ENCODE measurements at places on chromosomes 7 and 10.

DNA sequence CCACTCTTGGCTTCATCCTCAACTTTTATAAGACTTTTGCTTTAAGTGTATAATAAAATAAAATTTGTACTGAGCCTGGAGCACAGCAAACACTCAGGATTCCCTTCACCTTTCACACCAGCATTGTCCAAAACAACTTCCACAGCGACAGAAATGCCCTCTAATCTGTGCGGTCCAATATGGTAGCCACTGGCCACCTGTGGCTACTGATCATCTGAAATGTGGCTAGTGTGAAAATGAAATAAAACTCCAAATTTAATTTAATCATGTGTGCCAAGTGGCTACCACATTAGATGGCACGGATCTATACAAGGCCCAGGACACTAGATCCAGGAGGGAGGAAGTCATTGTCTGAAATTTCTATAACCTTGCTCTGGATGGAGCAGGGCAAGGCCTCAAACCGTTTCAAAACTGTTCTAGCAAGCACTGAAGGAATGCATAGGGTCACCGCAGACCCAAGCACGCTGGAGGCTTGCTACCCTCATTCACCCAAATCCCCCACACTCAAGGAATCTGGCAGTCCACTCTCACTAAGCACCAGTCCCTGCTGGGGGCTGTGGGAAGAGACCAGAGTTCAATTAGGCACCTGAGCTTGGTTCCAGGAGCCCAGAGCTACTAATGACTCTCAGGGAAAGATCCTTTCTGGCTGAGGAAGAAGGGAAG is 6.3 kb upstream of the MYO1G start:
- DNase-seq, result no peak

- no peak for DNase-seq
These were observed 202.9 kb downstream of the RPS24 start for GRCh38 chr10:78236416-78237015.

DNA sequence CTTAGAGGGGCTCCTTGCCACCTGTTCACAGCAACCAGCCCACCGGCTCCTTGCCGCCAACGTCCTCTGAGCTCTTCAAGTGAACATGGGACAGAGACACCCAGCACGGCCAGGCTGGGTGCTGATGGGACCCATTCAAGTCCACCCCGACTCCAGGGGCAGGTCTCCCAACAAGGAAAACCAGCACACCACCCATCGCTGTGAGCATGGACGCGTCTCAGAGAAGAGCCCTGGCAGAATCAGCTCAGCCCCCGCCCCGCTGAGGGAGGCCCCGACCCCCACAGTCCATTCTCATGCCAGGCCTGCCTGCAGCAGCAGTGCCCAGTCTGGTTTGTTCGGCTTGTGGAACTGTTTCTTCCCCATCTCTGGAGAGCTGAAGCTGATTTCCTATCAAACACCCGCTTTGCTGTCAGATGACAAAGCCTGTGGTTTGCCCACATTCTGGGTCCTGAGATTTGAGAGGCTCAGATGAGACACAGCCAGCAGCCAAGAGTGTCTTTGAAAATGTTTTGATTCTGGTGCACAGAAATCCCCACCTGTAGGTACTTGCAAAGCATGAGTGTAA is 216.6 kb downstream of the ZMYND11 start:
- peak; percentile 13 for DNase-seq

- no peak for DNase-seq
These were observed 844.3 kb downstream of the CNTNAP2 start for GRCh38 chr7:146960773-146961391.

Measured in CD4-positive, alpha-beta T cell (primary cell).